ENCODE measurements at places on chromosomes 13 and 19.

- peak; percentile 81 for DNase-seq
- peaks cover 51% of the 10 kb centered on the region for H3K36me3 ChIP-seq
- H3K4me1 ChIP-seq = peaks cover 22% of the 10 kb centered on the region
- peak within 1 kb of the TSS; percentile 86 for H3K4me3 ChIP-seq
- no peaks in the 10 kb centered on the region for H3K27me3 ChIP-seq
These were observed at the start of gene IFI30 for GRCh38 chr19:18173572-18174288. TSS of gene IFI30 (plus strand) at chr19:18173813. CDS start at chr19:18173842, 29 bp downstream.

GRCh38 chr19:2352121-2352520 lies 7.9 kb upstream of the TMPRSS9 start:
- no peaks in the 10 kb centered on the region for H3K27me3 ChIP-seq
- H3K4me3 ChIP-seq = no peak overlapping the region
- DNase-seq = no peak
- peaks cover 8% of the 10 kb centered on the region for H3K36me3 ChIP-seq
- H3K27ac ChIP-seq = no peak overlapping the region
- H3K4me1 ChIP-seq = no peaks in the 10 kb centered on the region

DNA sequence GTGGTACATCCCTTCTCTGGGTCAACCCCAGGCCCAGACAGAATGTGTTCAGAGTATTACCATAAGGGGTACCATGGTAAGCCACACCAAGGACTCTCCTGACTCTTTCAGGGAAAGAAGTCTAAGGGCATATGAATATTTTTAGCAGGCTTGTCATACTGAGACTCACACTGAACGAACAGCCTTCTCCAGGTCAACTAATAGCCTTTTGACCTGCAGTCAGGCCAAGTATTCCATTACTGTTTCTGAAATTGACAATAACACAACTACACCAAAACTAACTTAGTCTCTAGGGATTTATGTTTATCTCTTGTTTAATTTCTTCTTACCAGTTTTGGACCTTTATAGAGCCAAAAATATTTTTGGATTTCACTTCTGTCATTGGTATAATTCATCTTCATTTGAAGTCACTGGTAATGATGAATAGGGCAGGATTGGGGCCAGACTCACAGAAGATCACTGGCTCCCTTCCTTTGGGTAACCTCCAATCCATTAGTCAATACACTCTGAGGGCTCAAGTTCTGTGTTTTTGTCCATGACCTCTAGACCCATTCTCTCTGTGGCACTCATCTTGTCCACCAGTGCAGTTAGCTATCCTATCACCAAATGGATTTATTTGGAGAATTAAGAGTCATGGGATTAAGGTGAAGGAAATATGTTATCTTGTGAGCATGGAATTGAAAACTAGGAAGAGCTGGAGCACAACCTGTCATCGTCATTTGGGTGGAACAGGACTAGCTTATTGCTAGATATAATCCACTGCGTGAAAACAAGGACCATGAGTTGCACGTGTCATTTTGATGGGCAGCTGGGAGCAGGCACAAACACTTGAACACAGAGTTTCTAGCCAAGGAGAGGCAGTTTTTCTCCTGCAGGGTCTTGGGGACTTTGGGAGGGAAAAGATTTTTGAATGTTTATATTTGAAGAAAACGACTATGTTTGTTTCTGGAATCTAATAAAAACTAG lies 313.3 kb downstream of the DCLK1 start:
- DNase-seq = no peak
- no peaks in the 10 kb centered on the region for H3K27me3 ChIP-seq

GRCh38 chr13:74229242-74229641 lies 95.0 kb upstream of the KLF12 start:
- no peaks in the 10 kb centered on the region for H3K27me3 ChIP-seq
- DNase-seq = no peak
- H3K36me3 ChIP-seq = peaks cover 3% of the 10 kb centered on the region

DNA sequence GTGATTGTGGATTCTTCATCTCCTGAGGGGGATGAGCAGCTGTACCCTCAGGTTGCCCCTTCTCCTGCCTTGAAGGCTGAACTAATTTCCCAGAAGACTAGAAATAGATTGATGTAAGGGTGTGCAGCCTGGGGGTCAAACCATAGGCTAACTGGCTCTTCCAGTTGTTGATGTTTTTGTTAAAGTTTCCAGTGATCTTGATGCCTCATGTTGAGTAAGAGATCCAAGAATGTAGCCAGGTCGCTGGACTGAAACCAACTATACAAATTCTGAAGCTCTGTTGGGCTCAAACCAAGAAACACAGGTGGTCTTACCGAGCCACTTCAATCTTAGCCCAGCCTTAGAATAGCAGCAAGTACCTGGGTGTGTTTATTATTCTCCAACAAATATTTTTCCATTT lies 391.8 kb downstream of the KLF5 start:
- H3K27me3 ChIP-seq = no peaks in the 10 kb centered on the region
- H3K4me1 ChIP-seq = peaks cover 4% of the 10 kb centered on the region
- no peaks in the 10 kb centered on the region for H3K36me3 ChIP-seq
- no peak for DNase-seq
- no peak overlapping the region for H3K27ac ChIP-seq
- no peak overlapping the region for H3K4me3 ChIP-seq

GRCh38 chr13:39433651-39434050 lies 169.3 kb downstream of the LHFPL6 start:
- H3K4me1 ChIP-seq = no peaks in the 10 kb centered on the region
- no peak overlapping the region for H3K27ac ChIP-seq
- H3K36me3 ChIP-seq = no peaks in the 10 kb centered on the region
- DNase-seq = no peak
- no peak overlapping the region for H3K4me3 ChIP-seq

DNA sequence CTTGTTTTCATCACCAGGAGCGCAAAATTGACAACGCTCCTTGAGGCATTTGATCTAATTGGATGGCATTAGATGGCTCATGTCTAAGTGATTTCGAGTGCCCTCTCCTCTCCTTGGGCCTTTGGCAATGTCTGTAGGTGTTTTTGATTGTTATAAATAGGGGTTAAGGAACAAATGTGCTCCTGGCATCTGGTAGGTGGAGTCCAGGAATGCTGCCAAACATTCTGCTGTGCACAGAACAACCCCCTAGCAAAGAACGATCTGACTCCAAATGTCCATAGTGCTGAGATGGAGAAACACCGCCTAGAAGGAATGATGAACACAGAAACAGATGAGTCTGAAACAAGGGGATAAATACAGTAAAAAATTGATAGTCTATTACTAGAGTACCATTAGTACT lies 68.0 kb upstream of the C1QTNF9B start:
- no peak overlapping the region for H3K4me3 ChIP-seq

Data from activated T-cell treated with anti-CD3 and anti-CD28 coated beads, Interleukin-2, amount 50 U/mL, for 24 hours (primary cell).